ENCODE measurements at places on chromosomes 11 and 22. TPM values are rescaled to one million over a fixed set of nuclear protein-coding genes. Genes with fewer than 3 reads are reported as not detected.

DNA sequence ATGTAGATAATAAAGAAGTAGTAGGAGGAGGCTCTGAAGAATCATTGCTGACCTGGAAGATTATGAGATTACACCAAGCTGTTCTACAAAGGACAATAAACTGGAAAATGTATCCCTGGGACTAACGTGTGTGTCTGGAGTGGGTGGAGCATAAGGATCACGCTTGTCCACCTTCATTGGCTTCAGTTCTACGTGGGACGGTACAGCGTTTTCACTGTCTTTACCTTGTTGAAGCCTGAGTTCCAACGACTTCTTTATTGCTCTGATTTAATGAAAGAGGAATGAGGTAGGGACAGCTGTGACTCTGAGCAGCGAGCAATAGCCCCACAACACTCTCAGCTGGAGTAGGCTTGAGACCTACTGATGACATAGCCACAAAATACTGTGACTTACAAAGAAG lies 87.0 kb downstream of the ARHGAP42 start:
- no peak for DNase-seq

GRCh38 chr11:82874646-82875523 lies 25.3 kb downstream of the PRCP start:
- no peak for DNase-seq

GRCh38 chr22:31613286-31613903 lies 48.6 kb downstream of the PISD start:
- DNase-seq = no peak

- DNase-seq = no peak
Measured at GRCh38 chr11:10117709-10118351, 176.2 kb downstream of the SBF2 start.

GRCh38 chr11:10663990-10664389 lies 29.6 kb downstream of the IRAG1 start:
- no peak for DNase-seq

DNA sequence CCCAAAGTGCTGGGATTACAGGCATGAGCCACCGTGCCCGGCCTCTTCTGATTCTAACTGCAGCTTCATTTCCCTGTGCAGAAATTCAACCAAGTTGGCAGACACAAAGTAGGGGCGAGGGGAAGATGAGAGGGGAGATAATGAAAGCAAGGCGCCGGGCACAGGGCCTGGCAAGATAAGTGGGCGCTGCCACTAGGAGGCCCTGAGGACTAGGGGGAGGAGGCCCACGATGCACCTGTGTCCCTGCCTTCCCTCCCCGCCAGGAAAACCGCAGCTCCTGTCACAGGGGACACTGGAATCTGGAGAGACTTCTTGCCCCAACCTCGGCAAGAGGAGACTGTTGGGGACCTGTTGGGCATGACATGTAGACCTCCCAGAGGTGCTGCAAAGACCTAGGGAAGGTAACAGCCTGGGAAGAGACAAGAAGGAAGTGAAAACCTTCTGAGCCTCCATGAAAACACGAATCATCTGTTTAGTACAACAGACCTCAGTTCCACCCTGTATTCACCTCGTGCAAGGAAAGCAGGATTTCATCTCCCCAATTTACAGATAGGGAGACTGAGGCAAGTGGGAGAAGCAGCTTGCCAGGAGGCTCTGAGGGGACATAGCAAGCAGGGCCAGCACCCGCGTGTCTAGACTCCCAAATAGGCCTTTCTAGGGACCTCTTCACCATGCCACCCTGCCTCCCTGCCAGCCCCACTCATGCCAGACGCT lies 3.1 kb upstream of the LGALS1 start:
- DNase-seq = no peak

DNA sequence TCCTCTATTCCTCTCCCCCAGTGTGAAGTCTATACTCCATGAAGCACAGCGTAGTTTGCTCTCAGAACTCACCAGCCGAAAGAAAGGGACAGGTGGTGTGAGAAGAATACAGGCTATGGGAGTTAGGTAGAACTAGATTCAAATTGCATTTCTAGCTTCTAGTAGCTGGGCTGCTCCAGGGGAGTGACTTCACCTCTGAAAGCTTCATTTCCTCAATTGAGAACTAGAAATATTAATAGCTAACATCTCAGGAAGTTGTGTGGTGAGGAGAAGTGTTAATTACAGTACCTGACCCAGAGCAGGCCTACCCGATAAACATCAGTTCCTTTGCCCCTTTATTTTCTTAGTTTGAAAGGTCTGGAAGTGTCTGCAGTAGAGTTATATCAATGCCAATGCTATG lies 484.7 kb upstream of the TENM4 start:
- DNase-seq = no peak

DNA sequence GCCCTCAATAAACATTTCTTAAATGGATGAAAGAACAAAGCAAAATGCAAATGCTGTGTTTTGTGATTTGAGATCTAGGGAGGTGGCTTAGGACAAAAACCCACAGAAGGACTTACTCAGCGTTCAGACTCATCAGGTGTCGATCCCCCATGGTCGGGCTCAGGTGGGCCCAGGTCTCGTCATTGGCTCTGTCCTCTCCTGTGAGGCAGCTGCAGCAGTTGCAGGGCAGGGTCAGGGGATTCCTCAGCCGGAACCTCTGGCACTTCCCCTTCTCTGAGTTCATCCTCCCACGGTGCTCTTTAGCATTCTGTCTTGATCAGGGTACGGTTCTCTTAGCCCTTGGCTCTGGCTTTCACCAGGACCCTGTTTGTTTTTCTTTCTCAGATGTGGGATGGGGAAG lies 14.0 kb upstream of the ACR start:
- no peak for DNase-seq

GRCh38 chr11:76744186-76745043 lies 38.7 kb upstream of the TSKU start:
- no peak for DNase-seq

DNA sequence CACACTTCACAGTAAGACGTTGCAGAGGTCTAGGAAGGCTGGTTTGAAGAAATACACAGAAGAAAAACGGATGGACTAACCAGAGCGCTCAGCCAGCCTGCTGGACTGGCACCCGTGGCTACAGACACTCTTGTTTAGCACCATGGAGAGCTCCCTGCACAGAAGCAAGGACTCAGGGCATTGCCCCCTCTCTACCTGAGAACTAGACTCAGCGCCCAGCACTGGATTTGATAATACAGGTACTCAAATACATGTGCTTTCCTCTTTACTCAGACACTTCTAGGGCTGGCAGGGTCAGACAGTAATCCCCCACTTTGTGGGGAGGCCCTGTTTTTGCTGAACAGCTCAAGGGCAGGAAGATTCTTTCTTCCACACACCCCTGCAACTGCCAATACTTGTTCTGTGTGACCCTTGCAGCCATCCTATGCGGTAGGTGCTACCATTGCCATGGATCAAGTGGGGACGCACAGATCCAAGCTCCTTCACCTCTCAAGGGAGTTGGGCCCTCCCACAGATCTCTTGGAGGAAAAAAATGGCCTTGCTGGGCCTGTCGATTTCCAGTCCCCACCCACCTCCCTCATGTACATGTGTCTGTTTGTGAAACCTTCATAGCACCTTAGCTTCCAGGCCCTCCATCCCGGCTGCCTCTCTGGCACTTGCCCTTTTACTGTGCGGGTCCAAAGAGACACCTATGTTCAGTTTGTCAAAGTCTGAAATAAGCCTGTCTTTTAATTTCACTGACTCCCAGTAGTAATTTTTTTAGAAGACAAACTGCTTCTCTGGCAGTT lies 5.1 kb upstream of the P2RX6 start:
- peak; percentile 48 for DNase-seq

DNA sequence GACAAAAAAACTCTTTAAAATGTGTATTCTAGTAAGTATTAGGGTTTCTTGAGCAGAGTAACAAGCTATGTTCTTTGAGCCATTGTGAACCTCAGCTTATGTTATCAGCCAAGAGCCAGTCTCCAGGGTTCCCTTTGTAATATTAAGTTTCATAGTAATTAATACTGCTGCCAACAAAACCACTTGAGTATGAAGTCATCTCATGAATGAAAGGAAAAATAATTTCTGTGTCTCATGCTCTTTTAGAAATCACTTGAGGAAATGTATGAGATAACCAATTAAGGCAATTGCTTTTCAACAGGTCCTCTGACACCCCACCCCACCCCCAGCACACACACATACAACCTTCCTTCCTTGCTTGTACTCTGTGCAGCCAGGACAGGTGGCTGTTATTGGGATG lies 59.9 kb downstream of the BBOX1 start:
- DNase-seq = no peak

GRCh38 chr11:19845626-19846025 lies 133.0 kb downstream of the NAV2 start:
- DNase-seq = no peak

DNA sequence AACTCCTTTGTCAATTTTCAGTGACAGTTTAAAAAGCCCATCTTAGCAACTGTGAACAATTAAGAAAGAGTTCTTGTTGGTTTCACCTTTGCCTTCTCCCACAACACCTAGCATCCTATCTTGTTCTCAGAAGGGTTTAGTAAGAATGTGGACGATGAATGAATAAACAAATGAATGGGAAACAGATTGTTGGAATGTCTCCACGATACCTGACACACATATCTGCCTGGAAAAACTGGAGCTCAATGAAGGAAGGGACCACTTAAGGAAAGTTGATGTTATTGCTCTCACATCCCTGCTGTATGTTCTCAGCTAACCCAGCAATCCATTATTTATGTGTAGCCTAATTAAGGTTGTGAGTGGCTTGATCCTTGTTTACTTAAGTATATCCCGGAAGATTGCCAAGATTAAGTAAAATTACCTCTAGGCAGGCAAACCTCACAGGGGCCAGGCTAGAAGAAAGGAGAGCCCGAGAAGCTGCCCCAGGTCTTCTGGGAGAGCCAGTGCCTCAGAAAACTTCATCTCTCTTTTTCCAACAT lies 286.4 kb downstream of the NXPE2 start:
- DNase-seq = no peak

The OR51G1 gene
- not detected for total RNA-seq

The SLC1A2 gene
- 14.6 TPM for total RNA-seq

The DRICH1 gene
- total RNA-seq = 0.47 TPM

The DDI1 gene
- not detected for total RNA-seq

The SLC17A6 gene
- total RNA-seq = not detected

The SAA4 gene
- total RNA-seq = 1,388 TPM

The OR6A2 gene
- total RNA-seq = not detected

The HMOX1 gene
- 255 TPM for total RNA-seq
